CD4-positive, alpha-beta memory T cell (primary cell): ENCODE measurements at places on chromosomes 6 and 20. TPM values are rescaled to one million over a fixed set of nuclear protein-coding genes. Genes with fewer than 3 reads are reported as not detected.

DNA sequence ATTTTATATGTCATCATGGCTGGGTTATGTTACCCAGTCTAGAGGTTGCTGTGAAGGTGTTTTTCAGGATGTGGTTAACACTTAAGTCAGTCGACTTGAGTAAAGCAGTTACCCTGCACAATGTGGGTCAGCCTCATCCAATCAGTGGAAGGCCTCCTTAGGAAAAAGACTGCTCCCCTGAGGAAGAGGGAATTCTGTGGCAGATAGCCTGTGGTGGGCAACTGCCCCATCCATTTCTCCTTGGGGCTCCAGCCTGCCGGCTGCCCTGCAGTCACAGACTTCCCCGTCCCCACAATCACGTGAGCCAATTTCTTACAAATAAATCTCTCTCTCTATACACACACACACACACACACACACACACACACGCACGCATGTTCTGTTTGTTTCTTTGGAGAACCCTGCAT, 34.5 kb upstream of the MPC1 start:
- DNase-seq: peak; percentile 89

GRCh38 chr6:52548353-52548713, 28.5 kb downstream of the TRAM2 start:
- no peak for DNase-seq

GRCh38 chr20:1822564-1823449, 72.4 kb upstream of the SIRPA start:
- DNase-seq: no peak

DNA sequence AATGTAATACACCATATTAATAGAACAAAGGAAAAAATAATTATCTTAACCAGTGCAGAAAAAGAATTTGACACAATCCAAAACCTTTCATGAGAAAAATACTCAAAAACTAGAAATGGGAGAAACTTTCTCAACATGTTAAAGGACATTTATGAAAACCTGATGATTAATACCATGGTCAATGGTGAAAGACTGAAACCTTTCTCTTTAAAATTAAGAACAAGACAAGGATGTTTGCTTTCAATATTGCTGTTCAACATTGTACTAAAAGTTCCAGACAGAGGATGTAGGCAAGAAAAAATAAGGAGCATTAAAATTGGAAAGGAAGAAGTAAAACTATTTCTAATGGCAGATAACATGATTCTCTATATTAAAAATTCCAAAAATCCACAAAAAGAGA, 981.3 kb upstream of the FLRT3 start:
- DNase-seq: no peak

- DNase-seq: no peak
Measured at GRCh38 chr20:3970016-3970415, 45.3 kb downstream of the RNF24 start.

- no peak for DNase-seq
Measured at GRCh38 chr20:52668626-52669025, 303.5 kb upstream of the TSHZ2 start.

DNA sequence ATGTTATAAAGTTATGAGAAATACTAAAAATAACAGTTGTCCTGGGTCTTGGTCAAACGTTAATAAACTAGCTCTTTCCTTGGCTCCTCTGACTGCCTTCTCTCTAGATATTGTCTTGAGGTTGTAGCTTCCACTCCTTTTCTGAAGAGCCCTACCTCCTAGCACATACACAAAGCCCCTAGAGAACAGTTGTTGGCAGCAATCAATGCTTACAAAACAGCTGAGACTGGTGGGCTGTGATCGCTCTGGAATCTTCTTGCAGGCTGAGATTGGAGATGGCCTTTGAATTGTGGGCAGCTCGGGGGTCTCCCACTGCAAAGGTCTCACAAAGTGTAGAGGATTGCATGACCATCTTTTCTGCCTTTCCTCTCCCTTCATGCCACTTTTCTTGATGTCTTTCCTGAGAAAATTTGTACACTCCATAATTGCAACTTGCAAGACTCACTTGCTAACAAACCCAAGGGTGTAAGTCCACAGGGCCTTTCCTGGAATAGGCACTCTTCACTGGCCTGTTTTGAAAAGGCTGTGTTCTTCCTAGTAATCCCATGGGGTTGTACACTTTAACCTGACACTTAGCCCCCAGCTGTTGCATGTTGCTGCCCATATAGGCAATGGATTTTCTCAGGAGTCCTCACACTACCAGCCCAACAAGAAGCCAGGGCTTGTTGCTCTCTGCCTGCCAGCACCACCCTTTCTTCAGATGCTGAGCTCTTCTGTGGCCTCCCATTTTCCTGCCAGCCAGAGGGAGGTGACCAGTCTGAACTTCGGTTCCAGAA, 99.9 kb downstream of the TCP11 start:
- DNase-seq: no peak

DNA sequence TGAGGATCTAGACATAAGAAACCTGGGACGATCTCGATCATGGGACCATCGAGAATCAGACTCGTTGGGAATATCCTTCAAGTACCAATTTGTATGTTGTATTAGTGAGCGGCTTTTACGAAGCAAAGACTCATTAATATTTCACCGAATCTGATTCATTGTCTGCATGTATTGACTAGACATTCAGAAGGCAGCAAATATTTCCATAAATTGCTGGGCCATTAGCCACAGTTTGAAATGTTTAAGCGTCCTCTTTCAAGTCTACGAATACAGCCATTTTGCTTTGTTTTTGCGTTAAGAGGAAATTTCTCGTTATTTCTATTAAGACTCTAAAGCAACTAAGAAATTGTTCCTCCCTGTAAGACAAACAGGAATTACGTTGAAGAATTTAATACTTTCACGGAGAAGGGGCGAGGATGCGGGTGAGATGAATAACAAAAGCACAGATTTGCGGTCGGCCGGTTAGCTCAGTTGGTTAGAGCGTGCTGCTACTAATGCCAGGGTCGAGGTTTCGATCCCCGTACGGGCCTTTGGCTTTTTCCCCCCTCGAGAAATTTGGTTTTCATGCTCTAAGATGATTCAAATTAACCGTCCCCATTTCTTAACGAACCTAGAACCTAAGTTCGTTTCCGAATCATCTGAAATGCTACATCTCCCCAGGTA, 18.5 kb downstream of the POM121L2 start:
- no peak for DNase-seq

GRCh38 chr6:165181951-165182414, 127.4 kb downstream of the C6orf118 start:
- DNase-seq: no peak

DNA sequence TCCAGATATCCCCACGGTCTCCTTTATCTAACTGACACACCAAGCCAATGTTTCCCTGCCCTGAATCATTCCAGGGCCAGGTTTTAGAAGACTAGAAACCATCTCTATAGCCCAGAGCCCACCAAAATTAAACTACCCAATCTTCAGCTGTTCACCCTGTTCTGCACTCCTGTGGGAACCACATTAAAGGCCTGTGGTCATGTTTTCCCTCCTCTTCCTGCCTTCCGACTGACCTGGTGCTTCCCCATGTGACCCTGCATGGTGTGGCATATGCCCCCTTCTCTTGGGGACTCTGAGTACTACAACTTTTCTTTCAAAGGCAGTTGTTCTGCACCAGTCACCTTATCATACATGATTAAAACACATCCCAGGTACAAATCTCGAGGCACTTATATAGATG, 155.0 kb downstream of the TMEM200A start:
- DNase-seq: no peak

- no peak for DNase-seq
Measured at GRCh38 chr6:170111141-170111664, 179.7 kb downstream of the DLL1 start.

DNA sequence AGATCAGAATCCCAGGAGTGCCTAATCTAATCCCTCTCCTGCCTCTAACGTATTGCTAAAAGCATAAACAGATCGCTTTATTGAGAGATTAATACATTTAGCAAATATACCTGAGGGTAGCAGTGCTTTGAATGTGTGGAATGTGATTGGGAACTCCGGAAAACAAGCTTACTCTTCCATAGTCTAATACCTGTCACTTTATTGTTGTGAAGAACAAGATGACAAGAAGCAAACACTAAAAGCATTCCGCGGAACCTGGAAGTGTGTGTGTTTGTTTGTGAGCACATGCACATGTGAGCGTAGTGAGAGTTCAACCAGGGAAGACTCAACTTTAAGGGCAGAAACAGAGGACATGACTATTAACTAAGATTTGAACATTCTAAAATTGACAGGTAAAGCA, 265.0 kb upstream of the GJE1 start:
- no peak for DNase-seq

DNA sequence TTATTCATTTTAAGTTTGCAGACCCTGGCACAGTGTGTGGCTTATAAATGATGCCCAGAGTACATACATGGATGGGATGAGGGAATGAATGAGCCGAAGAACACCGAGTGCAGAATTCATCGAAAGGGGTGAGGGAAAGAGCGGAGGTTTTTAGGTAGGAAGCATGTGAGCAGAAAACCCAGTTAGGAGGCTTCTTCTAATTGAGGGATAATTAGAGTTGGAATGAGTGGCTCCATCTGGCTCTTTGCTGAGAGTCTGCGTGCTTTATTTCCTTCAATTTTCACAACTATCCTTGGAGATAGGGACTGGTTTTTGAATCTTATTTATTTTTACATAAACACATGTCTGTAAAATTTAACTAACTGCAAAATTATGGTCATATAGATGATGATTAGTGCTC, 150.7 kb downstream of the DOK5 start:
- DNase-seq: no peak

- peak; percentile 27 for DNase-seq
Measured at GRCh38 chr6:122476131-122476530, 4.5 kb upstream of the SERINC1 start.

DNA sequence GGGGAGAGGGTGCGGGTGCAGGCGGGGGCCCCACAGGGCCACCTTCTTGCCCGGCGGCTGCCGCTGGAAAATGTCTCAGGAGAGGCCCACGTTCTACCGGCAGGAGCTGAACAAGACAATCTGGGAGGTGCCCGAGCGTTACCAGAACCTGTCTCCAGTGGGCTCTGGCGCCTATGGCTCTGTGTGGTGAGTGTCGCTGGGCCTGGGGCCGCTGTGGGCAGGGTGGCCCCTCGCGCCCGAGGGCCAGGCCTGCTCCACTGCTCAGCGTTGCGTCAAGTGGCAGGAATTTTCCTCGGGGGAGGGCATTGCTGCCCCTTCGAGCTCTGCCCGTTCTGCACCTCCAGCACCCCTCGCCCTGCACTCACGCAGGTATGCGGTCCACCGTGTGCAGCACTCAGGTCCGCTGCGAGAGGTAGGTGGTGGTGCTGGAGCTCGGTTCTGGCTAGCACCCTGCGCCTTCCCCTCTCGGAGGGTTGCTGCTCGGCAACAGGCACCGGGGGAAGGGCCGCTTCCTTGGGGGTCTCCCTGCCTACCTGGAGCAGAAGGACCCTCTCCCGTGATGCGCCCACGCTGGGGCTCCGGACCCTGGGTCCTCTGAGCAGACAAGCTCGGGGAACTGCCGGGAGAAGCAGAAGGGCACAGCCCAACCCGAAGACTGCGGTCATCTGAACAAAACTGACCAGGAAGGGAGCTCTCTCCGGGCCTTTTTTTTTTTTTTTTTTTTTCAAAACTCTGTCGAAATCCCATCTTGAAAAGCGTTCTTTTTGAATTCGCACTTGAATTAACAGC, 674 bp downstream of the MAPK14 start:
- DNase-seq: peak; percentile 33

DNA sequence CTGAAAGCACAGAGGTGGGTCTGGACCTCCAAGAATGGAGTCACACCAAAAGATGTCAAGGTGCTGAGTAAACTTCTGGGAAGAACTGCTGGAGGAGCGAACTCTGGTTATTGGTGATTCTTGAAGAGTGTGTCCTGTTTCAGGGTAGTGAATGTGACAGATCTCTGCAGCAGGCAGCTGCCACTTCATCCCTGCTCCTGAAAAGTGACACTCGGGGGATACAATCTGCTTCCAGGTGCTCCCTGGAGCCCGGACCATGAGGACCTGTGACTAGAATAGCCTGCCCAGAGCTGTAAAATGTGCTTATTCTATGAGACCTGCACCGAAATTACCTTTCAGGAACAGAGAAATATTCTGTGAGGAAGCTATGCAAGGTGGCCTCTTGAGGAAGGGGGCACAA, 191.1 kb downstream of the FOXC1 start:
- no peak for DNase-seq

DNA sequence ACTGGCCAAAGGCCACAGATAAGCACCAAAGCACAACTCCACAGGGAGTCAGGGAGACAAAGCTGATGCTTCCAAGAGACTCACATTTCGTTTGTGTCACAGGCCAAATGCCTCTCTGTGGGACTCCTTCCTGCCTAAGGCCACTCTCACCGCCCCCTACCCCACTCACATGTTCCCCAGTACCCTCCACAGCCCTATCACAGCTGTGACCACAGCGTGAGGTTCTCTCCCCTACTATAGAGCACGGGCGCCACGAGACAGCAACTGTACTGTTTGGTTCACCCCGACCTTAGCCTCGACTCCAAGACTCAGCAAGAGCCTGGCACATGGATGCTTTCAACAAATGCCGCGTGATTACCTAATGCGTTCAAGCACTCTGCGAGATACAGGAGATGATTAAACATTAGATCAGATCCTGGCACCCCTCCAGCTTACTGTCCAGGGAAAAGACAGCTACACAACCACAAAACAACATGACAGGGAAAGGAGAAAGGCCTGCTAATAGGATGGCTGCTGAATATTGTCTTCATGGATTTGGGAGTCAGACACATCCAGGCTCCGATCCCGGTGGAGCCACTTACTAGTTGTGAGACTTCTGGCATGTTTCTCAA, 105.5 kb downstream of the AGPAT4 start:
- DNase-seq: no peak

DNA sequence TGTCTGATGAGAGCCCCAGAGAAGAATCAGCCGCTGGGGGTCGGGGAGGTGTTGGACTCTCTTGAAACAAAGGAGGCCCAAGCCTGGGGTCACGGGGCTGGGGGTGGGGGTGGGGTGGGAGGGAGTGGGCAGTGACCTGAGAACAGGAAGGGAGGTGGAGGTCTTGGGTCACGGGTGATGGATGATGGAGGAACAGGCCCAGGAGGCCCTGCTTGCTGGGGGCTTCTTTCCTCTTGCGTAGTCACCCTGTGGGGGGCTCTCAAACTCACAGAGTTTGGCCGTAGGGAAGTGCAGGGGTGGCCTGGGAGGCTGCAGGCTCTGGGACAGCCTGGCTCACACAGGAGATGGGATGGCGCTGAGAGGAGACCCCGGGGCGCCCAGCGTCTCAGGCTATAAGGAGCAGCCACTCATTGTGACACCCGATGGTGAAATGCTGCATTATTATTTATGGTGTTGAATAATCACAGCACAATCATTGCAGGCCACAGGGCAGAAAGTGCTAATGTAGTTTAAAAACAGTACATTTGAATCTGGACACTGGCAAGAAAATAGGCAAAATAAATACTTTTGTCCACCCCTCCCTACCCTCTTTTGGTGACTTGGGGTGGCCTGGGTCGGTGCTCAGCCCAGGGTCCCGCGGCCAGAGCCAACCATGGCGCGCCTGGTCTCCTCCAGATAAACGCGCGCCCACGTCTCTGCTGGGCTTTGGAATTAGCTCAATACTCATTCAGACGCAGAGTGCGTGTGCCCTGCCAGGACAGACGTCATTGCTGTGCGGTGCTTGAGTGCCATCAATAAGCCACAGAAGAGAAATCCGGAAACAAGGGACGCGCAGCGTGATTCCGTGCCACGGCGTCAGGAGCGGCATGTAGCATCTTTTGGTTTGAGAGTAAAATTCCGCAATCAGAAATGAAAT, 27.3 kb upstream of the BHLHE23 start:
- DNase-seq: no peak

Gene STMN3
- 18.9 TPM for polyA plus RNA-seq

Gene KIF25
- not detected for polyA plus RNA-seq

Gene CDH26
- polyA plus RNA-seq: 0.55 TPM

Gene PLG
- polyA plus RNA-seq: not detected

Gene XKR7
- not detected for polyA plus RNA-seq

Gene EEF1E1
- polyA plus RNA-seq: 52.8 TPM

Gene ZFP64
- 11.2 TPM for polyA plus RNA-seq

Gene MLN
- polyA plus RNA-seq: not detected
